ENCODE measurements at places on chromosomes 6 and 20.

- no peak for DNase-seq
Measured at GRCh38 chr6:150312844-150313584, 55.8 kb upstream of the IYD start.

- DNase-seq: no peak
Measured at GRCh38 chr6:137233911-137234863, 15.0 kb upstream of the IFNGR1 start.

DNA sequence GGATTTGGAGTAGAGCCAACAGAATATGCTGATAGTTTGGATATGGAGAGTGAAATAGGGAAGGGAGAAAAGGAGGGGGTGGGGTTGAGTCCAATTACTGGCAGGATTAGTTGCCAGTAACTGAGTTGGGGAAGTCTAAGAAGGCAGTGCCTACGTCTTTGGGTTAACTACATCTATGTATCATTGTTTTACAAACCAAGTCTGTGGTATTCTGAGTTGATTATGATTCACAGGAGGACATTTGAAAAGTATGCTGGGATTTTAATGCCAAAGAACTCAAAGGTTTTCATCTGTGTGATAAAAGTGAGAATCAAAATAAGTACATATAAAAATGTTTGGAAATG lies 14.7 kb downstream of the DSE start:
- no peak for DNase-seq

DNA sequence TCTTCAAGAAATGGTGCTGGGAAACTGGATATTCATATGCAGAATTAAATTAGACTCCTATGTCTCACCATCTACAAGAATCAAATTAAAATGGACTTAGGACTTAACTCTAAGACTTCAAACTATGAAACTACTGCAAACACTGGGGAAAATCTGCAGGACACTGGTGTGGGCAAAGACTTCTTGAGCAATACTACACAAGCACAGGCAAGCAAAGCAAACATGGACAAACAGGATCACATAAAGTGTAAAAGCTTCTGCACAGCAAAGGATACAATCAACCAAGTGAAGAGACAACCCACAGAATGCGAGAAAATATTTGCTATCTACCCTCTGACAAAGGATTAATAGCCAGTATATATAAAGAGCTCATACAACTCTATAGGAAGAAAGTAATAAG lies 1161.1 kb upstream of the CITED2 start:
- DNase-seq: no peak

- no peak for DNase-seq
Measured at GRCh38 chr6:17710331-17710730, 3.6 kb upstream of the NUP153 start.

GRCh38 chr6:30821862-30822784 lies 62.2 kb upstream of the DDR1 start:
- no peak for DNase-seq

GRCh38 chr6:30816791-30817739 lies 67.3 kb upstream of the DDR1 start:
- DNase-seq: no peak

DNA sequence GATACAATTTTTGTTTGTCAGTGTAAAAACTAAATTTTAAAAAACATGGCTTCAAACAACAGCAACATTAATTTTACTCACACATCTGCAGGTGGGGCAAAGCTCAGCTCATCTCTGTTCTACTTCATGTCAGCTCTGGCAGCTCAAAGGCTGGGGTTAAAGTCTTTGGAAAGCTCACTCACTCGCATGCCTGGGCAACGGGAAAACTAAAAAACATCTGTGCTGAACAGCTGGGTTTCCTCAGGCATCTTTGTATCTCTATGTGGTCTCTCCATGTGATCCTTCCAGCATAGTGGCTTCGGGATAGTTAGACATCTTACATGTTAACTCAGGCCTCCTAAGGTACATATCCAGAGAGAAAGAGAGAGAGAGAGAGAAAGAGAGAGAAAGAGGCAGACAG lies 499.6 kb downstream of the RFPL4B start:
- DNase-seq: no peak

- no peak for DNase-seq
Measured at GRCh38 chr20:44736170-44737021, 9.3 kb upstream of the KCNK15 start.

- no peak for DNase-seq
Measured at GRCh38 chr6:161111261-161111660, 119.7 kb downstream of the MAP3K4 start.

DNA sequence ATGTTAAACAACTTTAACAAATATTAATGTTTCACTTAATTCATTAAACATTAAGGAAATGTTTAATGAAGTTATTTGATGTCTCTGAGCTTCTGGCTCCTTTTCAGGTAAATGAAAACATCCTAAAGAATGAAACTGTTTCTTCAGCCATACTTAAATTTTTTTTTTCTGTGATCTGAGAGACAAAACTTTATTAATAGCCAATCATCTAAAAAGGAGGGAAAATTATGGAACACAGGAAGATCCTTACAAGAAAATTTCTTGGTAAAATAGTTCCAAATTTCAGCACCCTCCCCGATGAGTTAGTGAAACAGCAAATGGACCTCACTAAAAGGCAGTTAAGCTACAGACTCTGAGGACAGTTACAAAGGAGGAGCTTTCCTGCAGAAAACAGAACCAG lies 185.2 kb downstream of the REV3L start:
- no peak for DNase-seq

DNA sequence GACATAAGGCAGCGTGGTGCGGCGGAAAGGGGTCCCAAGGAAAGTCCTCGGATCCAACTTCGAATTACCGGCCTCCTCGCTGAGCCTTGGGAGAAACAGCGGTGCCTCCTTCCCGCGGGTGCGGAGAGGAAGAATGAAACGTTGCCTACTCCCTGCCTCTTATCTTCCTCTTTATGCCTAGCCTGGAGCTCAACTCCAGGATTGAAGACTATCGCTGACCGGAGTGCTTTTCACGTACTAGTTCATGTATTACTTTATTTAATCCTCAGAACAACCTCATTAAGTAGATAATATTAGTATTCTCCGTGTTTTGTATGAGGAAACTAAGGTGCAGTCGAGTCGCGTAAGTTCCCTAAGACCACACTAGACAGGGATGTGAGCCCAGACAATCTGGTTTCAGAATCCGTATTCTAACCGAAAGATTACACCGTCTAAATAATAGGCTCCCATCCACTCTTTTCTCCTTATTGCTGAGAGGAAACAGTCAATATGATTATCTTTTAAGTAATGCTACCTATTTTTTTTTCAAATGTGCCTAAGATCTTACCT lies 793 bp upstream of the PDSS2 start:
- no peak for DNase-seq

GRCh38 chr20:51275181-51275580 lies 252.3 kb upstream of the KCNG1 start:
- DNase-seq: no peak
